ENCODE measurements at places on chromosomes 5 and 9.

GRCh38 chr5:176822041-176822792 lies 11.9 kb downstream of the UNC5A start:
- no peak for DNase-seq

DNA sequence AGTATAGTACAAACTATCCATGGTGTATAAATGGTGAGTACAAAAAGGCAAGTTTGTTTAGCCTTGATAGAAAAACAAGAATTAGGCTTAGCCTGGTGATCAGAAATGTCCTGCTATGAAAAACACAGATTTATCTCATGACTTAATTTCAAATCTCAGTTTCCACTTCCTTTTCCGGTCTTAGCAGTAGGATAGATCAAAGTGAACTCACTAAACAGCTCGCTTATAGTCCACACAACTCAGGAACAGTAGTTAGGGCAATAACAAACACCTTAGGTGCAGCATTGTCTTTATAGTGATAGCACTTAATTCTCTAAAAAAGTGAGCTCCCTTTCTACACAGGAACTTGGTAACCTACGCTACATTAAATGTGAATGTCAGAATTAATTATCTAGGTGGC lies 11.4 kb downstream of the GOLGA1 start:
- no peak for DNase-seq

DNA sequence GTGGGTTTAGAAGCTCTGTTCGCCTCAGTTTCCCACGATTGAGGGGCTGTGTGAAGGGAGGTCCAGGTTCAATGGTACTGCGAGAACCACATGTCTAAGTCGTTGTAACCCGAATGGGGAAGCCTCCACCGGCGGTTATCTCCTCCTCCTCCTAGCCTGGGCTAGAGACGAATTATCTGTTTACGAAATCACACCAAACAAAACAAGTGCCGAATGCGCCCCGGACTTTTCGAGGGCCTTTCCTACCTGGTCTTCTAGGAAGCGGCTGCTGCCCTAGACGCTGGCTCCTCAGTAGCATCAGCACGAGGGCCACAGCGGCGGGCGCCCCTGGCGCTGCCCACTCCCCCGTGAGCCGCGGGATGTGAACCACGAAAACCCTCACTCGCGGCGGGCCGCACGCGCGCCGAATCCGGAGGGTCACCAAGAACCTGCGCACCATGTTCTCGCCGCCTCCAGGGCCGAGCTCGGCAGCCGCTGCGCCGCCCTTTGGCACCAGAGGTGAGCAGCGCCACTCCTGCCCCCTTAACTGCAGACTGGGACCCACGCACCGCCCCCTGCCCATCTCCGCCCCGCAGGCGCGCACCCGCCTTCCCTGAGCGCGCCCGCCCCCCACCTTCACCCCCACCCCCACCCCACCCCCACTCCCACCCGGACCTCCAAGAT lies at the start of gene CDKN2A:
TSS of gene CDKN2A (minus strand) at position 500 of the 663 bp plus-strand sequence.
- no peak for DNase-seq

DNA sequence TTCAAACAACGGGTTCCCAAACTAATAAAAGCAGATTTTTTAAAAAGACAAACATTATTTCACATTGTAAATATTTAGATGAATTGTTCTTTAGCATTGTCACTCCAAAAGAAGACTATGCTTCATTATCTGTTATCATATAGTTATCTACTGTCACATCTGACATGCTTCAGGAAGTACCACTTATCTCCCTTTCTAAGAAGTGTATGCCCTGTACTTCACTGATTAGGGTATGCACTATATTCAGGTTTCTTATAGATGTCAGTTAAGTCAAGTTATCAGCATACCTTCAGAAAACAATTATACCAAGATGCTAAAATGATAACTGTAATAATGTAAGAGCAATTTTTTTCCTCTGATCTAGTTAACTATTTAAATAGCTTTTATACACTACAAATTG lies 40.4 kb downstream of the LMBRD2 start:
- DNase-seq, result no peak

DNA sequence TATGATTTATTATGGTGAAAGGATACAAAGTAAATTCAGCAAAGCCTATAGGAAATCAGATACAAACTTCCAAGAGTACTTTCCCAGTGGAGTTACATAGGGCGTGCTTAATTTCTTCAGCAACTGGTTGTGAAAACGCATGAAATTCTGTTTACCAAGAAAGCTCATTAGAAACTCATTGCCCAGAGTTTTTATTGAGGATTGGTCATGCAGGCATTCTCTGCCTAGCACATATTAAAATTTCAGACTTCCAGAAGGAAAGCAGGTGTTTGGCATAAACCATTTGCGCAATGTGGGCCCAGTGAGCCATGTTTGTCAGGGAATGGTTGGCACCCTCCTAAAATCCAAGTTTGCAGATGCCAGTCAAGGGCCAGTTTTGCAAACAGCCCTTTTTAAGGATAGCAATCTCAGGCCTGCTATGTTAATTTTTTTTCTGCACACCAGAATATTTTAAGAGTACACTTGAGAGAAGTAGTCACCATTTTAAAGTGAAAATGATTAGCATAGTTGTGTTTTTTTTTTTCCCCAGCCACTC lies 311.1 kb upstream of the CHD1 start:
- DNase-seq, result no peak

- DNase-seq, result no peak
Observed at GRCh38 chr5:67190410-67190809, 6.2 kb downstream of the CD180 start.

- DNase-seq, result no peak
Observed at GRCh38 chr9:34431667-34432066, 26.7 kb downstream of the FAM219A start.

Data from activated CD4-positive, alpha-beta T cell treated with anti-CD3 and anti-CD28 coated beads, Interleukin-2, amount 50 U/mL, for 24 hours (primary cell).